Stimulated activated CD4-positive, alpha-beta T cell treated with anti-CD3 and anti-CD28 coated beads, Interleukin-12 subunit alpha, Interleukin-12 subunit beta, amount 100 ng/mL, for 24 hours (primary cell): ENCODE measurements at places on chromosomes 11 and 22.

- DNase-seq, result no peak
Observed at GRCh38 chr11:33734441-33735270, 1.6 kb downstream of the CD59 start.

GRCh38 chr11:20367313-20367948 lies 3.9 kb downstream of the HTATIP2 start:
- DNase-seq, result peak; percentile 52

DNA sequence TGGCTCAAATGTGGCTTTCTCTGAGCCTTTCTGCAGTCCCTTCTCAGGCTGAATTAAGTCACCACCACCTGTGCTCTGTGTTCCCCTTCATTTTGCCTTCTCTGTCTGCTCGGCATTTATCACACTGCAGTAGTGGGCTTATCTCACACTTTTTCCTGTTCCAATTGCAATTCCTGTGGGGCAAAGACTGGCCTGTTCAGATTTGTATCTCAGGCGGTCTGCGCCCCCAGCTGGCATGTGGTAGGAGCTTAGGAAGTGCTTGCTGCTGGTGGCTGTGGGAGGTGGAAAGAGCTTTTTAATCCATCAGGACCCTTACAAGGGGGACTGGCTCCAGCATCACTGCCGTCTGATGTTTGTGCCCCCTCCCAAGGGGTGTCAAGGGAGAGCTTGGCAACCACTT lies 21.2 kb downstream of the BMAL1 start:
- DNase-seq, result no peak

- no peak for DNase-seq
Observed at GRCh38 chr11:73784734-73785133, 2.9 kb upstream of the MRPL48 start.

GRCh38 chr11:58926695-58927094 lies 12.6 kb upstream of the GLYATL1 start:
- no peak for DNase-seq

- no peak for DNase-seq
Observed at GRCh38 chr11:75056814-75057213, 39.9 kb downstream of the OR2AT4 start.

DNA sequence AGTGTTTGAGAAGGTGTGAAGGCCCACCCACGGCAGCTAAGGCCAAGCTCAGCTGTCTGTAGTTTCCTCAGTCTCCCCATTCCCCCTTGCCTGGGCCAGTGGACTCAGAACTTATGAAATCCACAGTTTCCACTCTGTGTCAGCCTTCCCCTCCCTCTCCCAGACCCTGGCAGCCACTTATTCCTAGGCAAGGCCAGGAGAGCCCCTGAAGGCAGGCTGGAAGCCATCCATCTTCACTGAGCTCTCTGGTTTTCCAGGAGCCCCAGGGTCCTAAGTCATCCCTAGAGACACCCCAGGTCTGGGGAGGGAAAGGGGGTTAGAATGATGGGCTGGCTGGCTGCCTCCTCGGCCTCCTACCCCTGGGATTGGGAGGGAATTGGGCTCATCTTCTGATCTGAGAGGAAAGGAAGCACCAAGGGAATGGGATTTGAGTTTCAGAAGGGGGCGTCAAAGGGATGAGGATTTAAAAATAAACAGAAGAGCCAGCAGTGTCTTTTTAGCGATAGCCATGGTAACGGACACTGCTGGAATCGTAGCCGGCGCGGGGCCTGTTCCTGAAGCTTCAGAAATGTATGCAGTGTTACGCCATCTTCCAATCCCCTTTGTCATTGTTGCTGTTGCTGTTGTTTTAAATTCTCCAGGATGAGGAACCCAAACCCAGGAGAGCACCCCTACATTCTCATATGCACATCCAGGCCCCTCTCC lies 561.1 kb upstream of the CADM1 start:
- no peak for DNase-seq

DNA sequence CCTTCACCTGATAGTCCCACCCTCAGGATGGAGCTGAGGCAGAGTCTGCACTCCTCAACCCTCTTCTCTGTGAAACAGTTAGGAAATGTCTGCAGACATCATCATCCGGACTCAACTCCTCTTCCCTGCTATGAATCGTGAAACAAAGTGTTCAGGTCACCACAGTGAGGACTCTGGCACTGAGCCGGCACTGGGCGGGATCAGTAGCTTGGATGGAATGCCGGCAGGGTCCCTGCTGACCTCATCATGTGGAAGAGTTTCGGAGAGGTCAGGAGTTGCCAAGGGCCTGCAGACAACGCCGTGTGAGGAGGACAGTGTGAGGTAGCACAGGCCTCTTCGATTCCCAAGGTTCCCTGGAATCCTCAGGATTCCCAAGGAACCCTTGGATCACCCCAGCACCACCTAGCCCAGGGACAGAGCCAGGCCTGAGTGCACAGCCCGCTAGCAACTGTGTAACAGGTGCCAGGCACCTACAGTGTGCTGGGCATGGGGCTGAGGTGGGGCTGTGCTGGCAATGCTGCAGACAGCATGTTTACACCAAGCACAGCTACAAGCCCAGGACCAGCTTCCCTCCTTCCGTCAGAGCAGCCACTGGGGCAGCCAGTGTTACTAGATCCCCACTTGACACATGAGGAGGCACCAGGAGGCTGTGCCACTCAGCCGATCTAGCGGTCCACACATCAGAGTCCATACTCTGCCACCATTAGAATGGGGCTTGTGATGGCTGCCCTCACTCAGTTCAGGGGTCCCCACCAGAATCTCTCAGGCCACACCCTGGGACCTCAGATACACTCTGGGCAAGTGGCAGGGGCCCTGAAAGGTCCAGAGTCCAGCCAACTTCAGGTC lies 693 bp upstream of the LINC01488 start:
- DNase-seq, result no peak

DNA sequence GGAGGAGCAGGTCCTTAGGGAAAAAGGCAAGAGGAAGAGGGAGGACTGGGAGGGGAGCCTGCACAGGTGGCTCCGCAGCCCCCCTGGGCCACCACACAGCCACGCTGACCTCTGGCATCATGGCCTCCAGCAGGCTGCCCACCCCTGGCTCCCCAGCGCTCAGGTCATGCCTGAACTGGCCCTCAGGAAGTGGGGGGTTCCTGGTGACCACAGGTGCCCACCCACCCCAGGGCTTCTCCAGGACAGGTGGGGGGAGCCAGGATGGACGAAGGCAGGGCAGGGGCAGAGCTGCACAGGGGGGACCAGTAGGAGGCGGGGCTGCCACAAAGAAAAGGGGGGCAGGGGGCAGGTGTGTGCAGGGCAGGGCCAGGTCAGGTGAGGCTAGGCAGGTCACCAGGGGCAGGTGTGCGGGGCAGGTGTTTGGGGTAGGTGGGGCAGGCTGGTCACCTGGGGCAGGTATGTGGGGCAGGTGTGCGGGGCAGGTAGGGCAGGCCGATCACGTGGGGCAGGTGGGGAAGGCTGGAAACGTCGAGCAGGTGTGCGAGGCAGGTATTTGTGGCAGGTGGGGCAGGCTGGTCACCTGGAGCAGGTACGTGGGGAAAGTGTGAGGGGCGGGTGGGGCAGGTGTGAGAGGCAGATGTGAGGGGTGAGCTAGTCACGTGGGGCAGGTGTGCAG lies 997 bp downstream of the DEAF1 start:
- DNase-seq, result no peak

DNA sequence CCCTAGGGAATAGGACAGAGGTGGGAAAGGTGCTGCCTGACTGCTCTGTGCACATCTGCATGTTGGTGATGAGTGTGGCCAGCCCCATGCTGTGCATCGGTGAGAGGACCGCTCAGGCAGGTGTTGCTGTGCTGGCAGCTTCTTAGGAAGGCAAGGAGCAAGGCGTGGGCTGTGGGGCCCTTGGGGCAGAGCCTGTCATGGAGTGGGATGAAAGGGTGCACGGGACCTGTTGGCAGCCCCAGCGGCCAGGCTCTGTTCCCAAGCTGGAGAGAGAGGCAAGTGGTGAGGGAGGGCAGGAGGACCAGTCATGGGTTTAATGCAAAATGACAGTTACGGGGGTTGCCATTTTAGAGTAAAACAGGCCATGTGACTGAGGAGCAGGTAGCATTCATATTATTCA lies 78.3 kb downstream of the ZBTB16 start:
- no peak for DNase-seq

GRCh38 chr22:42937164-42937843 lies 77.6 kb downstream of the PACSIN2 start:
- no peak for DNase-seq

GRCh38 chr11:117143390-117143789 lies 697 bp upstream of the PAFAH1B2 start:
- DNase-seq, result no peak

GRCh38 chr11:11177156-11177808 lies 175.8 kb downstream of the CSNK2A3 start:
- DNase-seq, result no peak

GRCh38 chr11:104136861-104137260 lies 27.1 kb downstream of the PDGFD start:
- DNase-seq, result no peak

- no peak for DNase-seq
Observed at GRCh38 chr11:44804449-44805437, 78.0 kb downstream of the TSPAN18 start.

- DNase-seq, result no peak
Observed at GRCh38 chr11:34318111-34319037, 39.4 kb downstream of the ABTB2 start.

GRCh38 chr22:18120857-18121256 lies 10.2 kb downstream of the TUBA8 start:
- DNase-seq, result no peak

DNA sequence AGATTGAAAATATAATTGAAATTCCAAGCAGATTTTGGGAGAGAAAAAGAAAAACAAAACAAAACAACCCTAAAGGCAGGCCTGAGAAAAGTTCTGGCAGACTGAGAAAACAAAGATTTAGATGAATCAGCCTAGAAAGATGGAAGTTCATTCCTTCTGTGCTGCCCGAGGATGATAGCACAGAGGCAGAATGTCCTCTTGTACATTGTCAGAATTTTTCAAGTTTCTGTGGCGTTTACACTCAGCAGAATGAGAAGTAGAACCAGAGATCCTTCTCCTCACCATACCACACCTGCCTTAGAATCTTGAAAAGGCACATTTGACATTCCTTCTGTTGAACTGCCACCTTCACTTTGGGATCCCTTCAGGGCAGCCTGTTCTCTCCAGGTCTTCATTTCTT lies 62.5 kb upstream of the IZUMO1R start:
- DNase-seq, result no peak

GRCh38 chr22:36757668-36758211 lies 18.2 kb downstream of the IFT27 start:
- peak; percentile 33 for DNase-seq

- DNase-seq, result no peak
Observed at GRCh38 chr11:104219096-104219495, 55.1 kb upstream of the PDGFD start.

GRCh38 chr11:9210224-9210921 lies 54.8 kb downstream of the DENND5A start:
- DNase-seq, result no peak

DNA sequence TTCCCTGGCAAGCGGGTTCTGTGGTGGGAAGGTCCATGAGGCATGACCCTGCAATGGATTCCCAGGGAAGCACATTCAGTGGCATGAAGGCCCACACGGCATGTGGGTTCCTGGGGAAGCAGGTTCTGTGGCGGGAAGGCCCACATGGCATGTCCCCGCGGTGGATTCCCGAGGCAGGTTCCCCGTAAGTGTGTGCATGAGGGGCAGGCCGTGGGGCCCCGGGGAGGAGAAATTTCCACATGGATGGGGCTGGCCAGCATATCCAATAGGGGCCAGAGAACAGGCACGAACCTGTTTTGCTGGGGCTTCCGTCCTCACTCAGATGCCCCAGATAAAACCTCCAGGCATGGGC lies 83.7 kb downstream of the PHF21B start:
- no peak for DNase-seq

DNA sequence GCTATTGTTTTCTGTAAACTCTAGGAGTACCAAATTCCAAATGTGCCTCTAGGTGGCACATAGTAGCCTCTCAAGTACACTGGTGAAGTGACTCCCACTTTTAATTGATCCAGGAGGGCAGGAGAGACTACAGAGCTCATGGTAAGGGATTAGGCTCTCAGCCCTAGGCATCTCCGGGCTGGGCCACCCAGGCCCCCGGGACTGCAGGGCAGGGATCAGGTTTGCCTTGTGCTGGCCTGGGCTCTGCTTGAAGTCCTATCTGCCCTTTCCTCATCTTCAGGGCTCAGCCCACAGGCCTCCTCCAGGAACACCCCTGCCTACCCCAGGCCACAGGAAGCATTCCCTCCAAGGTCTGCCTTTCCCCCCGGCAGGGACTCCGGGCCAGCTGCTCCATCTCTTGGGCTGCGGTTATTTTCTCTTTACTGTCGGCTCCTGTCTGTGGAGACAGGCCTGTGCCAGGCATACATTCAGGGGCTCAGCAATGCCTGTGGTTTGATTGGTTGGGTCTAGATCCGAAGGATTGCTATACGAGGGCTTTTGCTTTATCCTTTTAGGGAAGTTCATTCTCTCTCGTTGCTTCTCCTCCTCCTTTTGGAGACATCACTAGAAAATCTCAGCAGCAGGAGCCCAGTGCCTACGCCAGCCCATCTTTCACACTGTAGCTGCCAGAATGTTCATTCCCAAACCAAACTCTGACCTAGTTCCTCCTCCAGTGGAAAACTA lies 32.8 kb downstream of the PARVA start:
- DNase-seq, result no peak

GRCh38 chr11:13023423-13023822 lies 14.3 kb downstream of the RASSF10 start:
- no peak for DNase-seq

DNA sequence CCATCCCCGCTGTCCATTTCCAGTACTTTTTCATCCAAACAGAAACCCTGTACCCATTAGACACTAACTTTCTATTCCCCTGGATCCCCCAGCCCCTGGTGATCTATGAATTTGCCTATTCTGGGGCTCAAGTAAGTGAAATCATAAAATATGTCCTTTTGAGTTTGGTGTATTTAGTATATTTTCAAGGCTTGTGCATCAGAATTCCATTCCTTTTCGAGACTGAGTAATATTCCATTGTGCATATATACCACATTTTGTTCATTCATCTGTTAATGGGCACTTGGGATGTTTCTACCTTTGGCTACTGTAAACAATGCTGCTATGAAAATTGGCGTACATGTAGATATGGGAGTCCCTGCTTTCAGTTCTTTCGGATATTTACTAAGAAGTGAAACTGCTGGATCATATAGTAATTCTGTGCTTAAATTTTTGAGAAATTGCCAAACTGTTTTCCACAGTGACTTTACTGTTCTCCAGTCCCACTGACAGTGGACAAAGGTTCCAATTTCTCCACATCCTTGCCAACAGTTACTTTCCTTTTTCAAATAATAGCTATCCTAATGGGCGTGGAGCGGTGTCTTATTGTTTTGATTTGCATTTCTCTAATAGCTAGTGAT lies 16.1 kb downstream of the APLP2 start:
- no peak for DNase-seq

- no peak for DNase-seq
Observed at GRCh38 chr22:23825246-23825905, 13.4 kb downstream of the DERL3 start.

DNA sequence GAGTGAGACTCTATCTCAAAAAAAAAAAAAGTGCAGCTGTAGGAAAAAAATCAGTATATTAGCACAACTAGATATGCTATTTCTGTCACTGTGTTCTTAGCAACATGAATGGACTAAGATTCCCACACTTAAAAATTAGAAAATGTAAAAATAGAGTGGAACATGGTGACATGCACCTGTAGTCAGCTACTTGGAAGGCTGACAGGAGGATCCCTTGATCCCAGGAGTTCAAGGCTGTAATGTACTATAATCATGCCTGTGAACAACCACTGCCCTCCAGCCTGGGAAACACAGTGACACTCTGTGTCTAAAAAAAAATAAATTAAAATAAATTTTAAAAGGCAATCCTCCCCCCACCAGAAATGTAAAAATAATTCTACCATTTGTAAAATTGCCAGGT lies 29.8 kb downstream of the PICALM start:
- no peak for DNase-seq

- no peak for DNase-seq
Observed at GRCh38 chr11:122264121-122264520, 148.1 kb upstream of the BLID start.
